ENCODE measurements at places on chromosomes 16 and 17.
A peak's percentile ranks its signal among the peaks of the same experiment; 100 is the strongest.

DNA sequence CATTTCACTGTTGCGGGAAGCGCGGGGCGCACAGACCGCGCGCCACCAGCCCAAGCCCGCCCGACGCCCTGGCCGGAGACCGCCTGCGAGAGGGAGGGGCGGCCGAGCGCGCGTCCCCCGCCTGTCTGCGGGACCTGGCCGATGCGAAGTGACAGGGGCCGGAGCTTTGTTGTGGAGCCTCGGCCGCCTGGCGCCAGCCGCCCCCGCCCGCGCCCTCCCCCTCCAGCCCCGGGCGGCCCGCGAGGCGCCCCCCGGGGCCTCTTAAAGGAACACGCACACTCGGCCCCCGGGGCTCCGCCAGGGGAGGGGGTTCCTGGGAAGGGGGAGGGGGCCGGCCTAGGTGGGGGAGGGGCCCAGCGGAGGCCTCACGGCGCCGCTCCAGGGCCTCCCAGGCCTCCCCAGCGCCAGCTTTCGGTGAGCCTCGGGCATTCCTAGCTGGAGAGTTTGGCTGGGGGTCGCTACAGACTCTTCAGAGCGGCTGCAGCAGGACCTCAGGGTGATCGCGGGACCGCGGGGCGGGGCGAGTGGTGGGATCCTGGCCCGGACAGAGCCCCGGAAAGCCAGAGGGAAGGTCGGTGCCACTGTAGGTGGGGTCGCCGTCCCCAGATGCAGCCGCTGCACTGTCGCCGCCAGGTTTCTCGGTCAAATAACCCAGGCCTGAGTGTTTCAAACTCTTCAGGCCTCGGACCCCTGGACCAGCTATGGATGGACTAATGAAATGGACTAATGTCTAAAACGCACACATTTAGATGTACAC is 2.4 kb upstream of the TBX2 start:
- DNase-seq, result no peak

GRCh38 chr17:42016411-42016831 is 818 bp downstream of the DNAJC7 start:
- no peak for DNase-seq

DNA sequence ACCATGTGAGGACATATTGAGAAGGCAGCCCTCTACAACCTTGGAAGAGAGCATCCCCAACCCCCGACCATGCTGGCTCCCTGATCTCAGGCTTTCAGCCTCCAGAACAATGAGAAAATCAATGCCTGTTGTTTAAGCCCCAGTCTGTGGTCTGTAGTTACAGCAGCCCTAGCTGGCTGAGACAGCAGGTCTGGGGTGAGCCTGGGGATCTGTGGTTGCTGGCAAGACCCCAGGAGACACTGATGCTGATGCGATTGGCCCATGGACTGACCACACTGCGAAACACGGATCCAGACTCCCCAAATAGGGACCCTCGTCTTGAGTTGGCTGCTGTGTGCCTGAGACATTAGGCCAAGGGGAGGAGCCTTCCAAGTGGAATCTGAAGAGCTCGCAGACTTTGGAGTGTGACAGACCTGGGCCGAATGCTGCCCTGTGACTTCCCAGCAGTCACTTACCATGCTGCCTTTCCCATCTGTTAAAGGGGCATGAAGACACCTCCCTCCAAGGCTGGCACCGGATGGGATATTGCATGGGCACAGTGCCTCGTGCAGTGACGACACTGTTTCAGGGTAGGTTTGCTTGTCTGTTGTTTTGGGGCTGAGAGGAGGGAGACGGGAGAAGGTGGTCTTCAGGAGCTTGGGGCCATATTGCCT is 147.8 kb upstream of the RPL38 start:
- no peak for DNase-seq

DNA sequence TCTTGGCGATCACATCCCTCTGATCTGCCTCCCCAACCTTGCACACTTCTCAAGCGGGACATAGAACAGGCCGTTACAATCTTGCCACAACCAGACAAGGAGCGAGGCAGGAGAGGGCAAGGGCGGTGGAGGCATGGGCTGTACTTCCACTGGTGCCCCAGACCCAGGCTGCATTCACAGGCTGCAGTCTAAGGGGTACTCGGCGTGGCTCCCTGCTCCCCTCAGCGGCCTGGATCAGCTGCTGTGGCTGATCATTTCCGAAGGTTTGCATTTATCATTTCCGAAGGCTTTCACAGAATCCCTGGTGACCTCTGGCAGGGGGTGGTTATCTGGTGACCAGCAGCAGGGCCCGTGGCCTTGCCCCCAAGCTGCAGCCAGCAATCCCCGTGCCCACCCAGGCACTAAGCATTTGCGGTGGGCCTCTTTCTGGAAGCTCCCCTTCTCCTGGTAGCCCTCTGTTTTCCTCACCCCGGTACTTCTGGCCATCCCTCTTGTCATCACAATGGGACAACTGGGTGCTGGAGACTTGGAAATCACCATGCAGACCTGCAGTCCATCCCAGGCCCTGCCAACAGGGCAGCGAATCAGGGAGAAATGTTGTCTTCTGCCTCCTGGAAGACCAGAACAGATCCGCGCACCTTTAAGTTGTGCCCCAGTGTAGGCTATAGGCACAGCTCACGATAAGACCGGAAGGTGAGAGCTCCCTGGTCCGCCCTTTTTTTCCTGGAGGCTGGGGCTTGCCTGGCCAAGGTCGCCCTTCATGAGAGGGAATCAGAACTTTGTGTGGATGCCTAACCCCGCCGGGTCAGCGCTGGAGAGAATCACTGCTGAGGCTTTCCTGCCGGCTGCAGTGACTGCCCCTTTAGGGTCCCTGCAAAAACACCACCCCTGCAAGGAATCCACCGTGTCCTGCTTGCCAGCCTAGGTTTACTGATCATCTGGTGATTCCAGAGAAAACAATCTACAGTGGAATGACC is 1739.1 kb downstream of the TP53TG3F start:
- DNase-seq, result no peak

DNA sequence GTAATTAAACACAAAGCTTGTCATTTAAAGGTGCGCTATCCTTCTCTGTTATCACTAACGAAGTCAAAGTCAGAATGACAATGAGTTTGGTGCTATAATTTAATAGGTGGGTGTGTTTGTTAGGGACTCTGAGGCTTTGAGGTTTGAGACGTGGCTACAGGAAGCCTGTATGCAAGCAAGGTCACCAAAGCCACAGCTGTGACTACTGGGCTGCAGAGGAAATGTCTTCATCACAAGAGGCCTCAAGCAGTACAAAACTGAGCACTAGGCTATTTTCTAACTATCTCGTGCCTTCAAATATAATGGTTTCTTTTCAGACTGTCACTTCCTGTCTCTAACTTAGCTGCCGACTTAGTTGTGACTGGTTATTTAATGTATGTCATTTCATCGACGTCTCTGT is 141.2 kb downstream of the AATF start:
- DNase-seq, result peak; percentile 6

DNA sequence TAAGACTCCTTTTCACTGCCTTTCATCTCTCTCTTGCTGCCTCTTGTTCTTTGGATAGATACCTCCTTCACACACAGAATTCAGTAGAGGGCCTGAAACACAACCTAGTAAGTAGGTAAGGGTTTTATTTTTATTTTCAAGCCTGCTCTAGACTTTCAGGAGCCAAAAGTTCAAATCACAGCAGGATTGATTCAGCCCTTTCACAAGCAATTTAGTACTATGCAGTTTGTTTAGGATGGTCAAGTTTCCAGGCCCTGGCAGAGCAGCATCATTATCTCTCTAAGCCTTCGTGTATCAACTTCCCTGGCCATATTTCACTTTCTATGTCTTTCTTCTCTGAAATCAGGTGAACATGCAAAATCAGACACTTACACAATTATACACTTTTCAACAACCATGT is 148.8 kb upstream of the CORO6 start:
- no peak for DNase-seq

DNA sequence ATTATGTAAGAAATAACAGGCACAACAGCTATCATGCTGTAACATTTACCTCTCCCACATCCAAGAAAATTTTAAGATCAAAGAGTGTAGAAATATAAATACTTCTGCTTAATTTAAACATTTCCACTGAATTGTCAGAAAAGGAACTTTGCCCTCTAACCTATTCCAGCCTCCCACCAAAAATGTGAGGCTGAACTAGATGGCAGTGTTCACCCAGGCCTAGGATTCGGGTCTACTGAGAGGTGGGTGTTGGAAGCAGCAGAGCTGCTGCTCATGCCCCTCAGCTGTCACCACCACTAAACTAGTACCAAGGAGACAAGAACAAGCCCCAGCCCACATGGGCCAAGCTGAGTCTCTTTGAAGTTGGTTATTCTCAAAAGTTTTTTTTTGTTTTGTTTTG is 11.3 kb downstream of the CIAPIN1 start:
- no peak for DNase-seq

DNA sequence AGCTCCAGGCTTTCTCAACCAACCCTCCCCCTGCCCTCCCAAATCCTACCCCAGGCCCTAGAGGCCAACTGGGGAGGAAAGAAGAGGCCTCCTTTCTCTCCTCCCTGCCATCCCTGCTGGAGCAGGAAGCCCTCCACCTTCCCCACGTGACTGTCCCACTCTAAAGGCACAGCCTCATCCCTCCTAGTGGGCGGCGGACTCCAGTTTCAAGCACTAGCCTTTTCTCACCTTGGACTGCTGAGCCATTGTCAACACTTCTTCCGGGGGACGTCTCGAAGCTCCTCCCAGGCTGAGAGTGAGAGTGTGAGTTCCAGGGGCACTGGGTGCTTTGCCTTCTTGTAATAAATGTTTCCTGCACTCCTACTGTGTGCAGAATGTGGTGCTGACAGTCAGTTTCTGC is 21.4 kb upstream of the IRX6 start:
- no peak for DNase-seq

DNA sequence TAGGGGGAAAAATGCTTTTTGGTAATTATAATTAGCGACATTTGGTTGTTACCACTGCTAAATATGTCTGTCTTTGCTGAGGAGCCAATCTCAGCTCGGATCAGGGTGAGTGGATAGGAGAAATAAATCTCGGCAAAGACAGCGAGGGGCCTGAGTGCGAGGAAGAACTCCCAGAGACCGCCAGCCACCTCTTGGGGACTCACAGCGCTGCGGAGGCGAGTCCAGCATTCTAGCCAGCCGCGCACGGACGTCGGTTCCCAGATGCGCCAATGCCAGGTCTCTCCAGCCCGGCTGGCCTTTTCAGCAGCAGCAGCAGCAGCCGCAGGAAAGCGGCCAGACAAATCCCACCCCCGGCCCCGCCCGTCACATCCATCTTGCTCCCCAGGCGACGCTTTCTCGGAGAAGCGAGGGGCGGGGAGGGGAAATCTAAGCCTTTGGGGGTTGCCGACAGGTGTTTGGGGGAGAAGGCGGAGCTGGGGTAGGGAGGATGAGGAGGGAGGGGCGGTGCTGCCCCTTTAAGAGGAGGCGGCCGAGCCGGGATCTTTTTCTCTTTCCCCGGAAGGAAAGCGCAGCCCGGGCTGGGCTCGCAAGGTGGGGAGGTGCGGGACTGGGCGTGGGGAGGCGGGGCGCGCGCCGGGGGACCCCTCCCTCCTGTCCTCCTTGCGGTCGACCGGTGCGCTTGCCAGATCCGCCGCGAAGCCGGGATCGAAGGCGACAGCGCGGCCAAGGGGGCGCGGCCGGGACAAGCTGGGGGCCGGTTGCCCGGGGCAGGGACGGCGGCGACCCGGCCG is at the start of gene ITGA3:
Gene ITGA3 (plus strand): TSS at position 685 of the 791 bp plus-strand sequence. CDS start 330 bp downstream, outside the sequence.
- peak; percentile 46 for DNase-seq

- DNase-seq, result no peak
These were observed 159.8 kb upstream of the SDK2 start for GRCh38 chr17:73803964-73804435.

DNA sequence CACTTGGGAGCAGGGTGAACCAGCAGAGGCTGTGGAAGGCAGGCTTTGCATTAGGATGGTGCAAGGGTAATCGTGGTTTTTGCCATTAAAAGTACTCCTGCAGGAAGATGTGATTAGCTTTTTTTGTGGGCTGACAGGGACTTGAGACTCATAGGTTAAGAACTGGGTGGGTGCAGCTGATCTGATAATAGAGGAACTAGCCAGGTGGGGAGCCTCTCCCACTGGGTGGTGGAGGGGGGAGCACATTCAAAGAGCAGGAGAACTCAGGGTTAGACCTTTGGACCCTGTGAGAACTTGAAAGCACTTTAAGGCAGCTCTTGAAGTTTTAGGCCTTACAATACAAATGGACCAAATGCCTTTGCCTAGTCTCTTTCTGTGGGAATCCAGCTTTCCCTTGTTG is 32.4 kb downstream of the CCL4 start:
- no peak for DNase-seq

- DNase-seq, result no peak
These were observed 25.5 kb downstream of the NCOR1 start for GRCh38 chr17:16189791-16190348.

- DNase-seq, result no peak
These were observed 2.9 kb downstream of the CCDC154 start for GRCh38 chr16:1441391-1441829.

GRCh38 chr16:56964243-56965148 is 2.7 kb downstream of the CETP start:
- DNase-seq, result peak; percentile 97

Measured in stimulated activated CD8-positive, alpha-beta memory T cell treated with anti-CD3 and anti-CD28 coated beads, Interleukin-2, amount 100 ng/mL, for 48 hours (primary cell).